Activated T-helper 17 cell treated with anti-CD3 and anti-CD28 coated beads, Interleukin-2, amount 50 U/mL, for 72 hours (primary cell): ENCODE measurements at places on chromosomes 11 and 22.

- no peak for ATAC-seq
These were observed 4.7 kb downstream of the SYT7 start for GRCh38 chr11:61575886-61576861.

DNA sequence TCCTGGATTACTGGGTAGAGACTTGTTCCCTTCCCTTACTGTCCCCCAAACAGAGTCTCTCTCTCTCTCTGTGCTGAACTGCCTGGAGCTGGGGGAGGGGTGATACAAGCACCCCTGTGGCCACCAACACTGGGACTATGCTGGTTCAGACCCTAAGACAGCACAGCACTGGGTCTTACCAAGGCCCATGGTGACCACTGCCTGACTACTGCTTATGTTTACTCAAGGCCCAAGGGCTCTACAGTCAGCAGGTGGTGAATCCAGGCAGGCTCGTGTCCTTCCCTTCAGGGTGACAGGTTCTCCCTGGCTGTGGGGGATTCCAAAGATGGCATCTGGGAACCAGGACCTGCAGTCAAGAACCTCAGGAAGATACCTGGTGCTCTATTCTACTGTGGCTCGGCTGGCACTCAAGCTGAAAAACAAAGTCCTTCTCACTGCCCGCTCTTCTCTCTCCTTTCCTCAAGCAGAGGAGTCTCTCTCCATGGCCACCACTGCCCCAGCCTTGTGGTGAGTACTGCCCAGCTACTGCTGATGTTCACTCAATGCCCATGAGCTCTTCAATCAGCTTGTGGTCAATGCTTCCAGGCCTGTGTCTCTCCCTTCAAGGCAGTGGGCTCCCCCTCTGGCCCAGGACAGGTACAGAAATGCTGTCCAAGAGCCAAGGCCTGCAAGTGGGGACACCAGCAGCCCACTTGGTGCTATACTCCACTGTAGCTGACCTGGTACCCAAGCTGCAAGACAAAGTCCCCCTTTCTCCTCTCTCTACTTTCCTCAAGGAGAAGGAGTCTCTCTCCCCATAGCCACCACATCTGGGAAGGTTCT lies 41.8 kb upstream of the SHANK2 start:
- ATAC-seq = no peak

DNA sequence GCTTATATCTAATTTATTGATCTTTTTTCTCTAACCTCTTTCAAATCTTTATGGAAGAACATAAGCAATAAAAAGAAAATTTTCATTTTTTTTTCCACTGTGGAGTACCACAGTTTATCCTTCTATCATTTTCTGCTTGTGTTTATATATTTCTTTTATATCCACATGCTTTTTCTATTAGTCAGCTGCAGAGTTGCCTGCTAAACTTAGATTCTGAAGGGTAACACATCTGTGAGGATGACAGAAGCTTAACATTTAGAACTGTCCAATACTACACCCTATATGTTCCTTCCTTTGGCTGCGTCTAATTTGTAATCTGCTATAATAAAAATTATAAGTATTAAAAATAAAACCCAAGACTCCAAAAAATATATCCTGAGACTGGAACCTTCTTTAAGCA lies 20.8 kb downstream of the CCDC90B start:
- ATAC-seq = no peak

GRCh38 chr11:78000193-78000592 lies 5.7 kb upstream of the INTS4 start:
- ATAC-seq = peak; percentile 86
